Fibroblast of skin of left biceps (primary cell): ENCODE measurements at places on chromosomes 4 and X.

- no peak for DNase-seq
Measured at GRCh38 chrX:101208152-101208905, 11.3 kb upstream of the DRP2 start.

DNA sequence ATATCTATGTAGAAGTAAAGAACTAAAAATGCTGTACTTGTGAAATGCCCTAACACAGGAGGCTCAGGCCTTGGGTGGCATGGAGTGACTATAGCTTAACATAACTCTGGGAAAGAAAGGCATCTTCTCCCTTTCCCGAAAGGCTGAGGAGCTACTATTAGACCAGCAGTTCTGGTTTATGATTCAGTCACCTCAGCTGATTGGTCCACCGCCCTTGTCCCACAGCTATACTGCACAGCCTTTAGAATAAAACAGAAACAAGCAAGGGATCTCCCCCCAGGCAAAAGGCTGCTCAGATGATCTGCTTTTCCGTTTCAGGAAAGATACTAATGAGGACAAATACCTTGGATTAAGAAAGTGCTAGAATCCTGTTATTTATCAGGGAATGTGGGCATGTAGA is 171.3 kb downstream of the SNCA start:
- no peak for DNase-seq

DNA sequence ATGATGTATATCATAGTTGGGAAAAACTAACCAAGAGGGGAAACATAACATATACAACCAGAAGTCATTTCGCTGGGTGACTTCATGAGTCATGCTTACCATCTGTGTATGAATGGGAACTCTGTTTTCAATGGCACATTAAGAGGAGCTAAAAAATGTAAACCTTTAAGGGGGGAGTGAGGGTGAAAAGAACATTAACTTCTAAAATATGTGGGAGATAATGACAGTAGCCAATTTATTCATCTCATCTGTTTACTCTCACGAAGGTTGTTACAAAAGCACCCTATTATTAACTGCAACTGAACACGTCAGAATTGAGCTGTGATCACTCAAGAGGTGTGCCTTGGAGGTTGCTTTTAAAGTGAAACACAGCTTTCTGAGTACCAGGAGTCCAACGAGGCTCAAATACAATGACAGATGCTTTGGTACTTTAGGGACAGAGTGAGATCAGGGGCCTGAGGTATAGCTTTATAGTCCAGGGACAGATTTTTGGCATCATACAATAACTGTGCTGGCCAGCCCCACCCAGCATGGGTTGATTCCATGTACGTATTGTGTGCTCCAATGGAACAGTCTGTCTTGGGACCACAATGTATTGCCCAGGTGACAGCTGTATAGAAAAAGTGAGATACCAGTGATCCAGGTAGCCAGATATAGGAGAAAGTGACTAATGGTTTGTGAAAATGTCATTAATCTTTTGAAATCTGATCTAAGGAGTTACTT is 107.3 kb downstream of the AMMECR1 start:
- peak; percentile 76 for DNase-seq

GRCh38 chr4:7279902-7280301 is 87.6 kb downstream of the SORCS2 start:
- DNase-seq = no peak
